H1 (cell line): ENCODE measurements at places on chromosomes 4 and X. TPM values are rescaled to one million over a fixed set of nuclear protein-coding genes. Genes with fewer than 3 reads are reported as not detected.

Gene ZBTB33
- 14.4 and 14.9 TPM in 2 replicates for total RNA-seq

Gene IL1RAPL1
- total RNA-seq = 0.29 and 0.35 TPM in 2 replicates

Gene SPANXA2
- not detected in 2 replicates for total RNA-seq

Gene ARMCX4
- total RNA-seq = 14.5 and 15.4 TPM in 2 replicates

Gene EIF4E
- total RNA-seq = 185 and 210 TPM in 2 replicates

Gene KIT
- 24.8 and 27.7 TPM in 2 replicates for total RNA-seq

Gene UGT2B28
- total RNA-seq = not detected in 2 replicates

Gene VSIG1
- 1.6 and 2.2 TPM in 2 replicates for total RNA-seq

Gene SYTL5
- 0.38 and 0.52 TPM in 2 replicates for total RNA-seq

Gene LRCH2
- 5.0 and 5.5 TPM in 2 replicates for total RNA-seq

DNA sequence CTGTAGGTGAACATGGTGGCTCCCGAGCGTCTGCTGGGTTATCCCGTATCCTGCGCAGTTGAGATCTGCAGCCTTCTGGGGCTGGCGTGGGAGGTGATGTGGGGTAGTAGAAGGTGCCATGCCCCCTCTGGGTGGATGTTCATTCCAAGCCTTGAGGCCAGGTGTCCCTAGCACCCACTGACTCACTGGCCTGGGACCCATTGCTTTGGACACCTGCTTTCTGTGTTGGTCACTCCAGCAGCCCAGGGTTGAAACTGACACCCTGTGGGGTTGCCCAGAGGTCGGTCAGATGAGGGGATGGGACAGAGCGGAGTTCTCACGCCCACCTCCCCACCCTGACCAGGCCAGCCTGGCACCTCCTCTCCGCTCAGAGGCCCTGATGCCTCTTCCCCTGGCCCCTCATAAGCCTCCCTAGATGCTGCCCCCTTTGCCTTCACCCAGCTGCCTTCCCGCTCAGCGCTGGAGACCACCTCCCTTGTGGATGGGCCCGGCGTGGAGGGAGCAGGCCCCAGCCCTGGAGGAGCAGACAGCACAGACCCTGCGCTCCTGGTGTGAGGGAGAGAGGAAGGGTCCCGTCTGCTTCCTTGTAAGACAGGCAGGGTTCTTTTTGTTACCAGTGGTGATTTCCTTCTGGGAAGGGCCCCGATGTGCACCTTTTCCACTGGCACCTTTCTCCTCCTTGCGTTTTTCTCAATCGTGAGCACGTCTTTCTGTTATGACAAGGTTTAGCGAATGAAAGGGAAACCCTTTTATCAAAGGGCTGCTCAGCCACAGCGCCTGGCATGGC is 2.0 kb downstream of the DOK7 start:
- no peaks in the 10 kb centered on the region for H3K36me3 ChIP-seq
- H3K27me3 ChIP-seq = peaks cover 50% of the 10 kb centered on the region
- H3K27ac ChIP-seq = no peak overlapping the region
- no peaks in the 10 kb centered on the region for H3K4me1 ChIP-seq
- DNase-seq = no peak
- H3K4me3 ChIP-seq = no peak overlapping the region

DNA sequence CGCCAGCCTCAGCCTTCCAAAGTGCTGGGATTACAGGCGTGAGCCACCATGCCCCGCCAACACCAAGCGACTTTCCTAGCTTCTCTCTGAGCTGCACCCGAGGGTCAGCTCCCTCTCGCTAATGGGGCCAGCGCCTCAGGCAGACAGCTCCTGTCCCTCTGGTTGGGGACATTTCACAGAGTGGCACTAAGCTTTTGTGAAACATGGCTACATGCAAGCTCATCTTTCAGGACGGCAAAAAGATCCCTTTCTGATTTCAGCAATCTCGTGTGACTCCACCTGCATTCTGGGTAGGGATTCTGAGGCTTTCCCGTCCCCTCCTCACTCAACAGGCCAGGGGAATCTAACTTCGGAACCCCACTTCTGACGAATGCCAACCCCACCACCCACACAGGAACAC is 31.0 kb upstream of the C4orf50 start:
- H3K36me3 ChIP-seq = no peaks in the 10 kb centered on the region
- H3K27ac ChIP-seq = no peak overlapping the region
- H3K4me1 ChIP-seq = no peaks in the 10 kb centered on the region
- no peak for DNase-seq
- no peak overlapping the region for H3K4me3 ChIP-seq

GRCh38 chr4:83660578-83660977 is 124.7 kb downstream of the GPAT3 start:
- peaks cover 4% of the 10 kb centered on the region for H3K4me1 ChIP-seq
- no peaks in the 10 kb centered on the region for H3K27me3 ChIP-seq
- no peak for DNase-seq
- no peaks in the 10 kb centered on the region for H3K36me3 ChIP-seq

- H3K4me1 ChIP-seq = no peaks in the 10 kb centered on the region
- H3K36me3 ChIP-seq = no peaks in the 10 kb centered on the region
- no peak overlapping the region for H3K4me3 ChIP-seq
- H3K27ac ChIP-seq = no peak overlapping the region
Observed at GRCh38 chr4:129394635-129395034, 298.7 kb downstream of the C4orf33 start.

DNA sequence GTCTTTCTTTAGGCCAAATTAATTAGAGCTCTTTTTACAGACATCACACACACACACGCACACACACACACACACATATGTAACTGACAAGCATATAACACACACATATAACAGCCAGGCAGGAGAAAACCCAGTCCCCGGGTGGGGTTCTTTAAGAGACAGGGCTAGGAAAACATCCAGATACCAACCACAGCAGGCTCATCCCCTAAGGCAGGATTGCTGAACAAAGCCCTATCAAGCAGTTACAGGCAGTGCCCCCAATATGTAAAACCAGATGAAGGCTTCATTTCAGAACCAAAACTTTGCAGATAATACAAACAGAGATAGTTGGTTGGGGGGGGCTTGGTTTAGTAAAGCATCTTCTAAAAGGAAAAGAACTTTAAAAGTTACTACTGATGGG is 18.0 kb upstream of the FAM47E start:
- no peak overlapping the region for H3K27ac ChIP-seq
- peaks cover 3% of the 10 kb centered on the region for H3K4me1 ChIP-seq
- no peak for DNase-seq
- H3K36me3 ChIP-seq = peaks cover 18% of the 10 kb centered on the region
- H3K27me3 ChIP-seq = no peaks in the 10 kb centered on the region
- H3K4me3 ChIP-seq = peak overlapping the region; percentile 47

DNA sequence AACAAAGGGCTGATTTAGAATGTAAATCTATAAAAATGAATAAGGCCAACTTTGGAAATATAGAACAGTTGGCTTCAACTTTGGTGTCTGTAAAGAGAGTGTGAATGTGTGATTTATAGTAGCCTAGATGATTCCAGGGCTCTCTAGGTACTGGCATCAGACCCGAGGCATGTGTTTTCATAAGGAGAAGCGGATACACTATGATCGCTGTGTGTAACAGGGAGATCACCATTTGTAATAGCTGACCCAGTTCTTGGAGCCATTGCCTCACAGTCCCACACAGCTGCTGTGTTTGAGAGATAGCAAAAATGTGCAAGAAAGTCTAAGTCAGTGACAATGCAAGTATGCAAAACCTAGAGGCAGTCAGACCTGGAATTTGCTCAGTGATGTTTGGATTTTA is 135.1 kb downstream of the REPS2 start:
- H3K27ac ChIP-seq = no peak overlapping the region
- no peaks in the 10 kb centered on the region for H3K27me3 ChIP-seq
- no peaks in the 10 kb centered on the region for H3K4me1 ChIP-seq
- DNase-seq = no peak

- DNase-seq = no peak
- no peak overlapping the region for H3K4me3 ChIP-seq
- H3K4me1 ChIP-seq = no peaks in the 10 kb centered on the region; the same call in 1 of the 2 replicates
- no peaks in the 10 kb centered on the region for H3K36me3 ChIP-seq
- no peak overlapping the region for H3K27ac ChIP-seq
Observed at GRCh38 chrX:132953354-132953753, 5.1 kb downstream of the HS6ST2 start.

- H3K36me3 ChIP-seq = no peaks in the 10 kb centered on the region
- H3K27me3 ChIP-seq = no peaks in the 10 kb centered on the region
- H3K27ac ChIP-seq = no peak overlapping the region
- DNase-seq = no peak
Observed at GRCh38 chr4:47643845-47644244, 158.8 kb downstream of the ATP10D start.

DNA sequence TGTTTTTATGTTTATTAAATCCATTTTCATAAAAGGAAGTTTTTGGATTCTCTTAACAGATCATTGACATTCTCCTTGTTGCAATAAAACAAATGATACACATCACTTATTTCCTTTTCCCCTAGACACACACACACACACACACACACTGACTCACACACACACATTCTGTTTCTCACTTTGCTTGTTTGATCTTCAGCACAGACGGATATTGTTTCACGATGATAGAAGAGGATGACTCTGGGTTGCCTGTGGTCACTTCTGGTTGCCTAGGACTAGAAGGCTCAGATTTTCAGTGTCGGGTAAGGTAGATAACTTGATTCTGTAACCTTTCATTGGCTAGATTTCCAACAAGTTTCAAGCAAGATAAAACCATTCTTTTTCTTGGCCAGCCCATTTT is 356.8 kb downstream of the BMPR1B start:
- DNase-seq = no peak
- no peak overlapping the region for H3K27ac ChIP-seq
- H3K4me3 ChIP-seq = no peak overlapping the region
- H3K36me3 ChIP-seq = no peaks in the 10 kb centered on the region

DNA sequence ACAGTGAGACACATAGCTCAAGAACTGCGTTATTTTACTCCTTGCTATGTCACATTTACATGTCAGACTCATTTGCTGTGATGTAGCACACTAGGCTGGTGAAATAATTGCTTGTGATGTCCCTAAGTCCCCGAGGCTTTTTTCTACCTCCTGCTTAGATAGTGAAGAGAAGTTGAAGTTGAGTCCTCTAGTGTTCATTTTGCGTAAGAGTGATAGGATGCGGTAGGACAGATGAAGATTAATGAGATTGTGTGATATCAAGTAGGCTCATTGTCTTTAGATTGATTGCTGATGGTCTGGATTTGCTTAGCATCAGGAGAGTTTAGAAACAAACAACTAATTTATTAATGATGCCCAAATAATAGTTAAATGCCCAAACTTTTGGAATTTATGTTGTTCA is 173.6 kb upstream of the NUDT6 start:
- DNase-seq = no peak
- H3K36me3 ChIP-seq = no peaks in the 10 kb centered on the region
- H3K27me3 ChIP-seq = no peaks in the 10 kb centered on the region
- H3K4me1 ChIP-seq = no peaks in the 10 kb centered on the region
- H3K27ac ChIP-seq = no peak overlapping the region

DNA sequence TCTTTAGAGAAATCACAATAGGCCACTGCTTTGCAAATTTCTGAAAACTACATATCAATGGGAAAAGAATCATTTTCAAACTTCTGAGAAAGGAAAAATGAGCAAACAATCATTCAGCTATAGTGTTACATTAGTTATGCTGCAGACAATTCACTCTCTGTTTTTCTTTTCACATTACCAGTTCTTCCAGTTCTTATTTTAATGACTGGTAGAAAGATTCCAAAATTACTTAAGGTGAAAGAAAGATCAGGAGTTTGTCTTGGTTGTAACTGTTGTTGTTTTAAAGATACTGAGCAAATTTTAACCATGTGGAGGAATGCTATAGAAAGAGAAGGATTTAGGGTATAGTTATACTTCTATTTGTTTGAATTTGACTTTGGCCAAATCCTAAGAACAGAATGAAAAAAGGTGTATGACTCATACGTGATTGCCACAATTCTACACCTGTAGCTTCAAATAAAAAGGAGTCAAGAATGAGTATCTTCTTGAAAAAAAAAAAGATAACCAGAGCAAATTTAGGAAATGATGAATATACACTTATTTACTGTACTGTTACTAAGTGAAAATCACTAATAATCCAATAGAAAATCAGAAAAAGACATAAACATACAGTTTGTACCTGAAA is 21.0 kb upstream of the RASGEF1B start:
- no peaks in the 10 kb centered on the region for H3K36me3 ChIP-seq
- H3K27me3 ChIP-seq = no peaks in the 10 kb centered on the region
- no peak overlapping the region for H3K27ac ChIP-seq
- H3K4me1 ChIP-seq = no peaks in the 10 kb centered on the region
- no peak for DNase-seq

DNA sequence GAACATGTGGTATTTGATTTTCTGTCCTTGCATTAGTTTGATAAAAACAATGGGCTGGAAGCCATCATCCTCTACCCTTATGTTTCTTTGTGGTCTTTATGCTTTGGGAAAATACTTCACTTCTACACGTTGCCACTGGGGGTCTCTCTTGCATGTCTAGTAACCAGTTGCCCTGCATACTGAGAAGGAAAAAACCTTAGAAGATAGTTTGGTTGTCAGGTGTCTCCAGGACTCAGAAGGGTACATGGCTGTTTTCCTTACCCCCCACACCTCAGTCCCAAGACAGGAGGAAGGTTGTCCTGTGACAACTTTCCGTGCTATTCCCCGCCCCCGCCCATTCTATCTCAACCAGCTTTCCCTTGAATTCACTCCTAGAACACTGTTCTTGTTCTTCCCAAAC is 62.1 kb upstream of the LANCL3 start:
- H3K27me3 ChIP-seq = no peaks in the 10 kb centered on the region
- no peak overlapping the region for H3K4me3 ChIP-seq
- no peak overlapping the region for H3K27ac ChIP-seq
- no peak for DNase-seq
- H3K36me3 ChIP-seq = no peaks in the 10 kb centered on the region

GRCh38 chrX:13179100-13179499 is 134.7 kb upstream of the FAM9C start:
- no peak overlapping the region for H3K27ac ChIP-seq

DNA sequence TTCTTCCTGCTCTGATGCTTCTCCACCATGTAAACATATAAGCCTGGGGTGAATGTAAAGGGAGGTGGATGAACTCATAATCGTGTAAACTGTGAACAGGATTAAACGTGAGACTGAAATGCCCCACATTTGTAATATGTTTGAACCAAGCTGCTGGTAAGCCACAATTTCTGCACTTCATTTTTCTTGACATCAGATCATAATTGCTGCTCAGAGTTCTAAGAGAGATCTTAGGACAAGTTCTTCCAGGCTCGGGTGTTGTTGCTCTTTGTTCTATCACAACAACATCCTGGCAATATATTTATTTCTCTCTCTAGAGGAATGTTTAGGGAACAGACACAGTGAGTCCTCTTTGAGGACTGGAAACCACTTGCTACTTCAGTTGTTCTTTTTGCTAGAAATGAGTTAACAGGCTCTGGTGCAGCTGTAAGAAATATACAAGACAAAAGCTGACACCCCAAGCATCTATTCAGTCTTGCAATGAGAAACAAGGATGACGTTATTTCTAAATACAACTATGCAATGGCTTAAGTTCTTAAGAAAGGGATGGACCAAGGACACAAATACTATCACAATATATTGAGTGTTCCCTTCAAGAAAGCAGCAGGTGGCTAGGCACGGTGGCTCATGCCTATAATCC is 59.6 kb downstream of the LNX1 start:
- no peak overlapping the region for H3K27ac ChIP-seq
- no peak for DNase-seq
- H3K36me3 ChIP-seq = no peaks in the 10 kb centered on the region
- H3K4me1 ChIP-seq = peaks cover 6% of the 10 kb centered on the region; the same call in 1 of the 2 replicates

DNA sequence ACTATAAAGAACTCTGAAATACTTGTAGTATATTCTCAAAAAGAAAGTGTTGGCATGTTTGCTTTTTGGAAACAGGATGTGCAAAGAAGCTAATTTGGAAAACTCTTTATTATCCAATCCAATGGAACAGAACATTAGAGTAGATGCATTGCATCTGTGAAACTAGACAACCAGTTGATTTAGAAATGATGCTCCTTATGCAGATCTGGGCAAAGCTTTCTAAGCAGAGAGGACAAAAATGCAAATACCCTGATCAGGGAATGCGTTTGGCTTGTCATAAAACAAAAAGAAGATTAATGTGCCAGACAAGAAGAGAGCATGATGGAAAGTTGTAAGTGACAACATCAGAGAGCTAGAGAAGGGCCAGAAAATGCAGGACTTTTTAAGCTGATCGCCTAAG is 142.3 kb downstream of the RCHY1 start:
- no peaks in the 10 kb centered on the region for H3K36me3 ChIP-seq
- no peak for DNase-seq
- H3K27me3 ChIP-seq = no peaks in the 10 kb centered on the region
